Activated T-helper 1 cell treated with anti-CD3 and anti-CD28 coated beads, Interleukin-2, amount 50 U/mL, for 16 hours (primary cell): ENCODE measurements at places on chromosomes 16 and 17.

- DNase-seq, result no peak
Observed at GRCh38 chr16:54169112-54169511, 117.5 kb downstream of the IRX3 start.

GRCh38 chr16:71339236-71340171, 19.0 kb upstream of the CALB2 start:
- no peak for DNase-seq

- peak; percentile 37 for DNase-seq
Observed at GRCh38 chr17:59001158-59001814, 105.4 kb downstream of the TRIM37 start.

DNA sequence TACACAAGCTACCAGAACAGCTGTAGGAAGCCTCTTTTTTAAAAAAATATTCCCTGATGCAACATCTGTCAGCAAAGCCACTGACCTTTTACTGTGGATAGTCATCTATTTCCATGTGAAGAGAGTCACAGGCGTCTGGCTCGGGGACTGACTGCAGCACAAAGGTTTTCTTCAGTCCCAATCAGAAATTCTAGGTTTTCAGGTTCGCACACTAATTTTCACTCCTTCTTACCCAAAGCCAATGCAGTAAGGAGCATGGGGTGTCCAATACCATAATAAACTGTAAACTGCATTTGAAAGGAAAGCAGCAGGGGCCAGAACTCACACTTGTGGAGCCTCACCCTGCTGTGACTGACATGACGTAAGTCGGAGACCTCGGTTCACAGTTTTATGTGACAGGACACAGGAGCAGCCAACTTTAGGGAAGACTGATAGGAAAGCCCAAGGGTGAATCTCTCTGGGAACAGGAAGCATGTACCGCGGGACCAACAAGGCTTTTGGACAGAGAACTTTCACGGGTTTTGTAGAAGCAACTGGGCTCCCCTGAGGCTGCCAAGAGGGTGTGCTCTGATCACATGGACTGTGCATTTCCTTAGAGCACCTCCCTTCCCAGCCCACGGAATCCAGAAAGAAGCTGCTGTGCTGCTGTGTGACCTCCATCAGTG, 9.1 kb upstream of the TMEM100 start:
- no peak for DNase-seq

GRCh38 chr16:23114131-23114904, 34.9 kb downstream of the USP31 start:
- no peak for DNase-seq

DNA sequence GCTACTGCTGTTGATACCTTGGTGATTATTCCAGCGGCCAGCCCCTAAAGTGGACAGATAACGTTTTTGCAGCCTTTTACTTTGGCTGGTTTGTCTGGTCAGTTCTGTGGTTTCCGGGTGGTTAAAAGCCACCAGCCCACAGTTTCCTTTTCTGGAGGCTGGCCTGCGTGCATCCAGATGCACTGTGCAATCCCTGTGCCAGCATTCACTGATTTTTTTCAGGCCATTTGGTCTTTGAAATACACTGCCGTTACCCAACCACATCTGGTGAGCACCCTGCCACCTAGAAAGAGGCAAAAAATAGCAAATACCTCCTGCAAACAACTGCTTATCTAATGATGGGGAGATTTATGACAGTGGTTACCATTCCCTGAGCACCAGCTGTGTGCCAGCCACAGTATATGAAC, 797 bp downstream of the NUDT7 start:
- no peak for DNase-seq

GRCh38 chr16:89067677-89068443, 25.8 kb upstream of the ACSF3 start:
- DNase-seq, result no peak

GRCh38 chr16:68298907-68299561, 11.7 kb downstream of the SLC7A6OS start:
- no peak for DNase-seq

GRCh38 chr17:40219594-40220338, 662 bp downstream of the WIPF2 start:
- DNase-seq, result no peak
